Kidney (tissue), 22 donors: ENCODE measurements at places on chromosomes 3 and 15. TPM values are rescaled to one million over a fixed set of nuclear protein-coding genes. Genes with fewer than 3 reads are reported as not detected.

The UCN2 gene
- total RNA-seq: not detected

The TRH gene
- not detected for total RNA-seq

GRCh38 chr3:100401674-100402041 is 319 bp downstream of the LNP1 start:
- H3K36me3 ChIP-seq: no peaks in the 10 kb centered on the region
- peak overlapping the region; percentile 94 for H3K27ac ChIP-seq
- H3K4me1 ChIP-seq: peaks cover 12% of the 10 kb centered on the region
- H3K4me3 ChIP-seq: peak overlapping the region; percentile 89
- H3K27me3 ChIP-seq: no peaks in the 10 kb centered on the region

The TMEM202 gene
- not detected for total RNA-seq

The TMIE gene
- total RNA-seq: 0.79 TPM

The HHLA2 gene
- 5.1 TPM for total RNA-seq

DNA sequence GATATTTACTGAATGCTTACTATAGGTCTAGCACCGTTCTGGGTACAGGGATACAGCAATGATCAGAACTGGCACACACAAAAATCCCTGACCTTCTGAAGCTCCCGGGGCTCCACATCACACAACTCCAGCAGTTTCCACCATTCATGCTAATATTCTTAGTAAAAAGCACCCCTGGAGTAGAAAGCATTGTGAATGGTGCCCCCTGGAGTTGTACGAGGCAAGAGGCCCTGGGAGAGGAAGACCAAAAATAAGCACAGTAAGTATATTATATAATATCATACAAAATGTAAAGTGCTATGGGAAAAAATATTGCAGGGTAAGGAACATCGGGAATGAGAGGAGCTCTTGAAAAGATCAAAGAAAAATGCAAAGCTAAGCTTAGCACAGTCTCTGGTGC is 790 bp upstream of the SRGAP3 start:
- no peak overlapping the region for H3K4me3 ChIP-seq
- no peaks in the 10 kb centered on the region for H3K27me3 ChIP-seq
- H3K4me1 ChIP-seq: peaks cover 6% of the 10 kb centered on the region

DNA sequence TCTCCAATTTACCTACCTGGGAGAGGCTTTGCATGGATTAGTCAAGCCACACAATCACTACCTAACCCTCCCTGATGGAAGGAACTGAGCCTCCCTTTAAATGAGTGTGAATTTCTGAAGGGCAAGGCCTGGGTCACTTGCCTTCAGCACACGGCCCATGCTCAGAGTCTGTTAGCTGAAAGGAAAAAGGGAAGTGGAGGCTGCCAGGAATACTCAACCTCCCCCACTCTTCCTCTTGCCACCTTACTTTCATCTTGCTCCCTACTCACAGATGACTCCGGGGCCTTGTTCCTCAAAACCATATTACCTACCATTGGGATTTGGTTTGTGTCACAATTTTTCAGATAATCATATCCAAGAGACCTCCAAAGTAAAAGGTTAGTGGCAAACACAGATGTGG is 220.0 kb downstream of the ABHD5 start:
- H3K4me1 ChIP-seq: no peaks in the 10 kb centered on the region
- H3K27ac ChIP-seq: no peak overlapping the region
- H3K36me3 ChIP-seq: no peaks in the 10 kb centered on the region
- H3K4me3 ChIP-seq: no peak overlapping the region
- no peak for DNase-seq

GRCh38 chr3:39272191-39272590 is 7.6 kb downstream of the CX3CR1 start:
- no peak for DNase-seq
- no peak overlapping the region for H3K27ac ChIP-seq
- H3K4me3 ChIP-seq: no peak overlapping the region
- H3K36me3 ChIP-seq: no peaks in the 10 kb centered on the region
- H3K27me3 ChIP-seq: no peaks in the 10 kb centered on the region
- no peaks in the 10 kb centered on the region for H3K4me1 ChIP-seq

DNA sequence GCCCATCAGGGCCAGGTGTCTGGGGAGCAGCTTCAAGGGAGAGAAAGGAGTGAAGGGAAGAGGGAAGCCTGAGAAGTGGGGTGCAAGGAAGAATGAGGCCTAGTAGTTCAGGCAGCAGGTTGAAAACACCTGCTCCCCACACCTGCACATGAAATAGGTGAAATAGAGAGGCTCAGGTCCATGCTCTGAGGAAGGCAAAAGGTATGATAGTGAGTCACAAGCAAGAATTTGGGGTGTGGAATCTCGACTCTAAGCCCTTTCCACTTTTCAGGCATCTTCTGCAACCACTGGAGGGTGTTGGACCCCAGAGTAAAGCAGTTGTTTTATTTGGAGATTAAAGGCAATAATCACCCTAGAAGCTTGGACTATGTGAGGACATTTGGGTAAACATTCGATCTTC is 157.5 kb downstream of the CTNNB1 start:
- H3K4me1 ChIP-seq: no peaks in the 10 kb centered on the region
- no peak overlapping the region for H3K27ac ChIP-seq
- H3K27me3 ChIP-seq: no peaks in the 10 kb centered on the region

DNA sequence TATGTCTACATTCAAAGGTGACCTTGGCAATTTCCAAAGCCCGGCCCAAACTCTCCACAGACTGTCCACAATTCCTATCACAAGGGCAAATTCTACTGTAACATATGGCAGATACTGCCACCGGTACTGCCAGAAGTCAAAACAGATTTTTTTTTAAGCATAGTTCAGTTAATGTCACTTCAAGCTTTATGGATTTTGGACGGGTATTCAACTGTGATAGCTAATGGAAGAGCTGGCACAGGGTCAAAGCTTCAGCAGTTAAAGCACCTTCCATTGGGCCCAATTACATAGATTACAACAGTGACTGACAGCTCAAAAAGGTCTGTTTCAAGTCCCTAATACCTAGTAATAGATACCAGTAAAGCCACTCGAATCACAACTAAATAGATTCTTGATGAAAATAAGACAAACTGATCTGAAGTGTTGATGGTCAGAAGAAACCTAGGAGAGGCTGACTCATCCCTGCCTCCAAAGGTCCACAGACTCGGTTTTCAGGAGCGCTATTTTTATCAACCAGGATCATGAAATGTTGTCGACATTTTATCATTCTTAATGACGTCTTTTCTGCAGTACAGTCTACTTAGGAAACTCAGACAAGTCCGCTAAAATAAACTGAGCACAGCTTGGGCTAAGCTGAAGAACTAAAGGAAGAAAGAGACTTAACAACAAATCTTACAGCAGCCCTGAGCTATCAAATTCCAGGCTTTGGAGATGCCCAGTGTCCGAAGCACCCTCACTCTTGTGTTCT is 38.7 kb downstream of the ANXA2 start:
- H3K27ac ChIP-seq: no peak overlapping the region
- peaks cover 13% of the 10 kb centered on the region for H3K36me3 ChIP-seq
- no peak overlapping the region for H3K4me3 ChIP-seq

DNA sequence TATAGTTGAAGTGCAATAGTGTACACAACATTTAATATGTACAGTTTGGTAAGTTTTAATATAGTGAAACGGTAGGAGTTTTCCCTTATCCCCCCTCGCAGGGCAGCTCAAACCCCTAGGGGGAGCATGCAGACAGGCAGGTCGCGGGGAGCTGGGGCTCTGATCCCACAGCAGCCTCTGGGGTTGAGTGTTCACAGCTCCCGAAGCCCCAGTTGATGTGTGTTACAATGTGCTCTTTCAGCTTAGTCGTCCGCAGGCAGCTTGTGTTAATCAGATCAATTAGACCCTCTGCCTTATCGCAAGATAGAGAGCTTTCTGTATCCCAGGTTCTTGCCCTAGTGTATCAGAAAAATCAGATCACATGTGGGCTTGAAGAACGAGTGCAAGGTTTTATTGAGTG is 143.1 kb upstream of the CHRNA7 start:
- no peaks in the 10 kb centered on the region for H3K27me3 ChIP-seq
- H3K27ac ChIP-seq: no peak overlapping the region
- no peaks in the 10 kb centered on the region for H3K36me3 ChIP-seq
- H3K4me3 ChIP-seq: no peak overlapping the region
- DNase-seq: no peak

The GOLGA8N gene
- 14.7 TPM for total RNA-seq

DNA sequence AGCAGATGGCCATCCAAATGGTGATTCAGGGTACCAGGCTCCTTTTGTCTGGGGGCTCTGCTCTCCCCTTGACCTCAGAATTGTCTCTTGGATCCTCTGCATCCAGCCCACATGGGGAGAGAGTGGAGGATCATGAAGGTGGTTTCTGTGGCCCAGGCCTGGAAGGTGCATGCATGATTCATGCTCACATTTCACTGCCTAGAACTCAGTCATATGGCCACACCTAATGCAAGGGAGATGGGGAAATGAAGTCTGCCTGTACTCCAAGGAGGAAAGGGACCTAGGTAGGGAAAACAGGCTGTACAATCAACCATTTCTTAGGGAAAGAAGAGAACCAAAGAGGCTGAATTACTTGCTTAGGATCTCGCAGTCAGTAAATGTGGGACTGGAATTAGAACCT is 15.1 kb downstream of the HRG start:
- H3K4me1 ChIP-seq: peaks cover 6% of the 10 kb centered on the region
- DNase-seq: no peak
- H3K36me3 ChIP-seq: no peaks in the 10 kb centered on the region
- H3K4me3 ChIP-seq: no peak overlapping the region
- H3K27ac ChIP-seq: no peak overlapping the region

- peaks cover 2% of the 10 kb centered on the region for H3K4me1 ChIP-seq
- no peak overlapping the region for H3K4me3 ChIP-seq
- no peaks in the 10 kb centered on the region for H3K27me3 ChIP-seq
- H3K36me3 ChIP-seq: no peaks in the 10 kb centered on the region
- no peak for DNase-seq
- no peak overlapping the region for H3K27ac ChIP-seq
Observed at GRCh38 chr3:112814266-112814665, 32.4 kb downstream of the CD200R1L start.

- DNase-seq: no peak
- H3K4me3 ChIP-seq: no peak overlapping the region
- H3K4me1 ChIP-seq: peaks cover 2% of the 10 kb centered on the region
Observed at GRCh38 chr3:107739227-107739626, 216.5 kb downstream of the BBX start.

DNA sequence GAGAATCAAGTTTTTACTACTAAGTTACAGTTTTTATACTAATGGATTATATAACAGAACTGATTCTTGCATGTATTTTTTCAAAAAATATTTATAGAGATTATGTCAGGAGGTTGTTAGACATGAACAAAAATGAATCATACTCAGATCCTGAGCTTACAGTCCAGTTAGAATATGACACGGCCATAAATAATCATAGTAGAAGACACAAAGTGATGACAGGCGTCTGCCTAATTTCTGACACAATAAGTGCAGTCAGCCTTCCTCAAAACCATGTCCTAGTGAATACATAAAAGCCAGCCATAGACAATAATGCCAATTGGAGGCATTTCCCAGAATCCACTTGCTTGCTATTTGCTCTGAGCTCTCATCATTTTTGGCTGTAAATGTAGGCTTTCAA is 81.7 kb upstream of the POU1F1 start:
- H3K27ac ChIP-seq: no peak overlapping the region
- no peak for DNase-seq
- no peaks in the 10 kb centered on the region for H3K36me3 ChIP-seq

The NOX5 gene
- 0.60 TPM for total RNA-seq

The SPINK8 gene
- total RNA-seq: not detected

GRCh38 chr3:64475037-64475436 is 212.8 kb downstream of the ADAMTS9 start:
- no peaks in the 10 kb centered on the region for H3K27me3 ChIP-seq
- H3K4me3 ChIP-seq: no peak overlapping the region
- no peaks in the 10 kb centered on the region for H3K36me3 ChIP-seq
- no peak for DNase-seq
- peaks cover 7% of the 10 kb centered on the region for H3K4me1 ChIP-seq

DNA sequence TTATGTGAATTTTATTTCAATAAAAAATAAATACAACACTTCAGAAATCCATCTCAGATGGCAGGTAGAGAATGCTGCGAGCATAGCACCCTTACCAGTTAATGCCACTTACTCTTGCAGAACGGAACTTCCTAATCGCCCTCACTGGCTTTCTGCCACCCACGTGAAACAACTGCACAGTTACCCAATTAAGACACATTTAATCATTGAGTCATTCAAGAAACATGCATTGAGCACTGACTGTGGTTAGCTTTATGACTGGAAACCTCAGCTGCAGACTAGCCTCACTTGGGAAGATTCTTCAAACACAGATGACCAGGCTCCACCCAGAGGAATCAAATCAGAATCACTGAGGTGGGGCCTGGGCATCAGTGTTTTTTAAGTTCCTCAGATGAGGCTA is 5.6 kb upstream of the MFGE8 start:
- no peaks in the 10 kb centered on the region for H3K4me1 ChIP-seq
- no peak overlapping the region for H3K27ac ChIP-seq
- no peaks in the 10 kb centered on the region for H3K27me3 ChIP-seq

DNA sequence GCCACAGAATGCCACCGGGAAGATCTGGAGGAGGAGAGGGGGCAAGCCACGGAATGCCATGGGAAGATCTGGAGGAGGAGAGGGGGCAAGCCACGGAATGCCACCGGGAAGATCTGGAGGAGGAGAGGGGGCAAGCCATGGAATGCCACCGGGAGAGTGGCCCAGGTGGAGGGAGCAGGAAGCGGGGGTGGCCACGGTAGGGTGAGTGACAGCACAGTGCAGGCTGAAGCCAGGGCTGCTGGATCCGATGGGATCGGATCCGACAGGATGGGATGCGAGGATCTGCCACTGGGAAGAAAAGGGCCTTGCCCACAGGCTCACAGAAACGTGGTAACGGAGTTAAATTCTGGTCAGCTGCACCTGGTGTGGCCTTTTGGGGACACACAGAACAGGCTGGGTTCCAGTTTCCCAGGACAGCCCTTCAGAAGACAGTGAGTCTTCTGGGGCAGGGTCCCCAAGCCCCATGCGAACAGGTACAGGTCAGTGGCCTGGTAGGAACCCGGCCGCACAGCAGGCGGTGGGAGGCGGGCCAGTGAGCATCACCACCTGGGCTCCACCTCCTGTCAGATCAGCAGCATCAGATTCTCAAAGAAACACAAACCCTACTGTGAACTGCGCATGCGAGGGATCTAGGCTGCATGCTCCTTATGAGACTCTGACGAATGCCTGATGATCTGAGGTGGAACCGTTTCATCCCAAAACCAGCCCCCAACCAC is 58.8 kb downstream of the XXYLT1 start:
- no peaks in the 10 kb centered on the region for H3K4me1 ChIP-seq
- no peak for DNase-seq
- no peaks in the 10 kb centered on the region for H3K27me3 ChIP-seq
- H3K27ac ChIP-seq: no peak overlapping the region

GRCh38 chr15:31574766-31575165 is 248.1 kb downstream of the KLF13 start:
- DNase-seq: no peak
- H3K4me1 ChIP-seq: no peaks in the 10 kb centered on the region
- no peaks in the 10 kb centered on the region for H3K36me3 ChIP-seq
- no peaks in the 10 kb centered on the region for H3K27me3 ChIP-seq
- H3K27ac ChIP-seq: no peak overlapping the region
- no peak overlapping the region for H3K4me3 ChIP-seq

GRCh38 chr15:77126529-77127326 is 55.8 kb upstream of the TSPAN3 start:
- H3K4me3 ChIP-seq: no peak overlapping the region
- H3K36me3 ChIP-seq: no peaks in the 10 kb centered on the region
- H3K27ac ChIP-seq: no peak overlapping the region
- no peak for DNase-seq
- H3K4me1 ChIP-seq: no peaks in the 10 kb centered on the region
- no peaks in the 10 kb centered on the region for H3K27me3 ChIP-seq
